Germinal center (tissue), 1 donor: ENCODE measurements at places on chromosomes 12 and 14.
A peak's percentile ranks its signal among the peaks of the same experiment; 100 is the strongest.

GRCh38 chr14:23572836-23573235 lies 5.2 kb upstream of the AP1G2 start:
- no peak for DNase-seq

DNA sequence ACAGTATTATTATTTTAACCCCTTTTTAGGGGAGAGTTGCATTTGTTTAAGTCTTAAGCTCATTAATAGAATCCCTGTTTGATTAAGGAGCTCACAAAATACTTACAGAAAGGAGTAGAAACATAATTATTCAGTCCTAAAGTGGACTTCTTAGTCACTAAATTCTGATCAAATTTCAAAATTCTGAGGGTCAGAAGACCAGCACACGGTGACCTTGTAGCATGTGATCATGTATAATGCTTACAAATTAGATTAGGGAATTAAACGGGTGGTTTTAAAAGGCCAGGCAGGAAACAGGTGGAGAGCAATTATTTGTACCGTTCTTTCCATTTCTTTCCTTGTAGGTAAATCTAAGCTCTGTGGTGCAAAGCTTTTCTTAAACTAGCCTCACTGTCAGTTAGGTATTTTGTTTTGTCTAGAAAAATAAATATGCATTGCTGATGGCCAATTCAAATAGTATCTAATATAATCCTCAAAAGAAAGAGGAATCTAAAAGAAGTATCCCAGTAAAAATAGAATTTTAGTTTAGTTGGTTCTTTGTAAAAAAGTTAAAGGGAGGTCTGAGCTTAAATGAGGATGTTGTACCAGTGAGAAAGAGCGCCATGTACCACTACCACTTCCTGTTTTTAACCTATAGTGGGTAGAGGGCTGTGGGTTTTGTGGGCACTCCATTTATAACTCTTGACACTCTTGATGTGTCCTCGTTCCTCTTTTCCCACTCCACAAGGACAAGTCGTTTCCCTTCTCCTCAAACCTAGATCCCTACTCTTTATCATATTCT lies 51.1 kb downstream of the SLC38A1 start:
- DNase-seq = peak; percentile 60

- no peak for DNase-seq
These were observed 1.1 kb downstream of the SCAF11 start for GRCh38 chr12:45989287-45989686.

GRCh38 chr12:3632256-3632655 lies 120.7 kb downstream of the CRACR2A start:
- DNase-seq = no peak

GRCh38 chr14:93456356-93456755 lies 25.6 kb downstream of the UNC79 start:
- no peak for DNase-seq

DNA sequence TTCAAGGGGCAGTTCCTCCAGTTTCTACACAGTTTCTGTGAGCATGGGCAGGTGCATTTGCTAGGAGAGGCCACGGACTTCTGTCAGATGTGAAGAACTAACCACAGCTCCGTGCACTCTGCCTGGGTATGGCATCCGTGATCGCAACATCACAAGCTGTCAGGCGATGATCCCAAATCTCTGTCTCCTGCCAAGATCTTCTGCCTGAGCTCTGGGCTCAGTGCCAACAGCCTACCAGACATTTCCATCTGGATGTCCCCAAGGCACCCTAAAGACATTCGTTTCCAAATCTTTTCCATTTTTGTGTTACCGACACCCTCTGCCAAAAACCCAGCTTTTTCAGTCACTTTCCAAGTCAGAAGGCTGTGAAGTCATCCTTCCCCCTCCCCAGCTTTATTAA lies 292.1 kb downstream of the GLT1D1 start:
- no peak for DNase-seq

DNA sequence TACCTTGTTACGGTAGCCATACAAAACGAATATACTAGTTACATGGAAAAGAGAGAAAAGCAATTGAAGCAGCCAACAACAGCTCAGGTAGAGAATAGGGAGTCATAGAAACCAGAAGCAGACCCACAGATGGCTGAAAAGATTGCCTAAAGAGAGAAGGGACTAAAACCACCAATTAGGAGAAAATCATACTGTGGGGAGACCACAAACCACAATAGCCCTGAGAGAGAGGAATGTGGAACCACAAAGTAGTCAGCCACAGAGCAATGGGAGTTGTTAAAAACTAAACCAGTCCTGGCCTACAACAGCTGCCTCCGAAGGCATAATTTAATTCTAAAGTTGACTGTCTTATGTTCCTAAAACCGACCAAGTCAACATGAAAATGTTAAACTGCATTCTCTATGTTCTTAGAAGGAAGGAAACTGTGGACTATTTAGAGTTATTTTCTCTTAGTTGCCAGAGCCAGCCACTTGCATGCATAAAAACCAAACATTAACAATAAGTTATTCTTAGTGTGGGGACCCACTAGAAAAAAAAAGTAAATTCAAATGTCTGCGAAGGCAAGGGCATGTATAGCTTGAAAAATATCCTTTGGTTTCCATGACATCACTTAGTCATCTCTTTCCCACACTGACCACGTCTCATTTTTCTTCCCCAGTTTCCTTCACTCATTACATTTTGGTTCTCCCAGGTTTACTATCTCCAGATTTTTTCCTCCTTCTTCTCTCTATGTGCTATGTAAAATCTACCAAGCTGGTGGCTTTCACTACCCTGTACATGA lies 398.1 kb downstream of the NOVA1 start:
- DNase-seq = no peak

GRCh38 chr12:110679201-110679600 lies 9.7 kb downstream of the HVCN1 start:
- no peak for DNase-seq

- peak; percentile 71 for DNase-seq
These were observed 26.3 kb downstream of the CMA1 start for GRCh38 chr14:24481622-24482324.

DNA sequence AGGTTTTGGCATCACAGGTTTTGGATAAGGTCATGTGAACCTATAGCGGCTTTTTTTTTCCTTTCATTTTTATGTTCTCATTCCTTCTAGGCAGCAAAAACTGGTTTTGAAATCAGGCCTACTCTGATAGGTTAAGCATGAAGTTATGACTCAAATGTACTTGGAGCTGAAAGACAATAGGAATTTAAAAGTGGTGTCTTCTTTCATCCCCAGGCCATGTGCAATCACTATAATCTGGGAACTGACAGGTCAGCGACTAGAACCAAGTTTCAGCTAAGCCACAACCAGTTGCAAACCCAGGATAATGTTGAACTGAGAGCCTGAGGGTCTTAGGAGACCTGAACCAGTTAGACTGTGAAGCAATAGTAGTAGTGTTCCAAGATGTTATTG lies 74.3 kb downstream of the ANO6 start:
- no peak for DNase-seq

GRCh38 chr12:13275241-13276085 lies 78.9 kb downstream of the EMP1 start:
- DNase-seq = no peak
